ENCODE measurements at places on chromosomes 7 and 10.

DNA sequence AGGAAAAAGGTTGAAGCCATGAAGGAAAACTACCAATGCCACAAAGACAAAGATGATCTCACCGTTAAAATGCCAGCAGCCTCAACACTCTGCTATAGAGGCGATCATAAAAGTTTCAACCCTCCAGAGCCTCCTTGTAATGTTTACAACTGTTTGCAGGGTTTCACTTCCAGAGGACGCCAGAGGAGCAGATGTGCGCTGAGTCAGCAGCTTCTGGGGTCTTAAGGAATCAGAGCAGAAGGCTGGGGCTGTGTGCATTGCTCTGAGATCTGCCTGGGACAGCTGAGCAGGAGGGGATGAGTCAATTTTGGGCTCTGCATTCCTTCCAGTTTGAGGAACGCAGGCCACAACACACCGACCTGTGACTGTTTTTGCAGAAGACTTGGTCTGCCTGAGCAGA is 98.3 kb downstream of the TMEM130 start:
- no peak for DNase-seq

DNA sequence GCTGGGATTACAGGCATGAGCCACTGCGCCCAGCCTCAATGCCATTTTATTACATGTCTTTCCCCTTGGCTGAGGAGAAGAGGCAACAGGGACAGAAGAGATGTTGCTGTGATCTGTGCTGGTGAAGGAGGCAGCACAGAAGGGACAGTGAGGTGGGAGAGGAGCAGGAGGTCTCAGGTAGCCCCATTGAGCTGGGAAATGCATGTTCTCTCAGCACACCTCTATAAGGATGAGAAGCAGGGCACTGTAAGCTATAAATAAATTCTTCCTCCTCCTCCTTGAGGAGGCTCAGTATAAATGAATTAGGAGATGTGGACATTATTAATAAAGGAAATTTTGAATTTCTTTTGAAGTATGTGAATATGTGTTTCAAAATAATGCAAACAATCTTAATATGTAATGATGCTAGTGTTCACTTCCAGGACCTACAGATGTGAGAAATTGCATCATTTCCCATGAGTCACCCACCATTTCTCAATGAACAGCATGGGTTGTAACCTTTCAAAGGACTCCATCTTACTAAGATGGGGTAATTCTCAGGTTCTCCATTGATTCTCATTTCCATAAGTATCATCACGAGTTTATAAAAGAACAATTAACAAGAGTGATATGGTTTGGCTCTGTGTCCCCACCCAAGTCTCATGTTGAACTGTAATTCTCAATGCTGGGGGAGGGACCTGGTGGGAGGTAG is 88.9 kb upstream of the ODAD2 start:
- DNase-seq = no peak

DNA sequence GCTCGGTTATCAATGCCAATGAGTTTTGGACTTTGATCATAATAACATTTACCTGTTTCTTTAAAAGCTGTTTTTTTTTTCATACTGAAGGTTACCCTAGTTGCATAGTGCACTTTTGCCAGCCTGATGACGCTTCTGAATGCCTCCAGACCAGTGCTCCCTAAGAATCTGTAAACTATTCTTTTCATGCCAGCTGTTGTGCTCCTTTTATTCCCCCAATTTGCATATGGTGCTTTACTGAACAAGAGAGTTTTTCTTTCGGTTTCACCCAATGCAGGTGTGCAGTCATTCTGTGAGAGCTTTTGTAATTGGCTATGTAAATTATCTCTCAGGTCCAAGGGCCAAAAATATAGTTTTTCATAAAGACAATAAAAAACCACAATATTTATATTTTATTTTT is 48.1 kb upstream of the GLCCI1 start:
- DNase-seq = no peak

GRCh38 chr10:132452651-132453469 is 55.9 kb downstream of the PWWP2B start:
- DNase-seq = peak; percentile 98

- peak; percentile 11 for DNase-seq
These were observed 48.3 kb downstream of the SLC37A3 start for GRCh38 chr7:140350056-140350455.

DNA sequence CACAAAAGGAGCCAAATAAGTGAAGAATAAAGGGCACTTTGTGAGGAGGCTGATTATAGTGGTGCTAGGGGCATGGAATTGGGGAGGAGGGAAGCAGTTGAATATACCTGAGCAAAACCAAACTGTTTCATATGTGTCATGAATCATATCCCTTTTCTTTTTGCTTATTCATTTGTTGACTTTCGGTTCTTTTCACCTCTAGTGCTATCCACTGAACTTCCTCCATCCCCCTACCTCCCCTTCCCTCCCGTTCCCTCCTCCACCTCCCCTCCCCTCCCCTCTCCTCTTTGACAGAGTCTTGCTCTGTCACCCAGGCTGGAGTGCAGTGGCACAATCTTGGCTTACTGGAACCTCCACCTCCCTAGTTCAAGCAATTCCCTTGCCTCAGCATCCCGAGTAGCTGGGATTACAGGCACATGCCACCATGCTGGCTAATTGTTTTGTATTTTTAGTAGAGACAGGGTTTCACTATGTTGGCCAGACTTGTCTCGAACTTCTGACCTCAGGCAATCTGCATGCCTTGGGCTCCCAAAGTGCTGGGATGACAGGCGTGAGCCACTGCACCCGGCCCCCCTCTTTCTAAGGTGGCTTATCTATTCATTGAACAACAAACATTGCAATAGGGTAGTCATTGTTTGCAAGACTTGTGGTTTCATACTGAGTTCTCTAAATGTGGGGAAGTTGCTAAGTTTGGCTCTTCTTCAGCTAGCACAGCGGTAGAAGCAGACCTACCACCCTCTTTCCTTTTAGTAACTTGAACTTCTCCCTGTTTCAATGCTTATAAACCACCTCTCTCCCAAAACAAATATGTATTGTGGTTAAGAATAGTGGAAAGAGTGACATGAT is 150.4 kb upstream of the PRPS1L1 start:
- DNase-seq = peak; percentile 83

- peak; percentile 95 for DNase-seq
These were observed at the start of gene PDLIM1 for GRCh38 chr10:95290461-95291364. TSS of gene PDLIM1 (minus strand) at chr10:95291003. CDS start at chr10:95290915, 88 bp downstream.

GRCh38 chr7:5284304-5285281 is 1.9 kb downstream of the SLC29A4 start:
- no peak for DNase-seq

- peak; percentile 60 for DNase-seq
These were observed 87.8 kb upstream of the LRRC4 start for GRCh38 chr7:128119036-128119435.

DNA sequence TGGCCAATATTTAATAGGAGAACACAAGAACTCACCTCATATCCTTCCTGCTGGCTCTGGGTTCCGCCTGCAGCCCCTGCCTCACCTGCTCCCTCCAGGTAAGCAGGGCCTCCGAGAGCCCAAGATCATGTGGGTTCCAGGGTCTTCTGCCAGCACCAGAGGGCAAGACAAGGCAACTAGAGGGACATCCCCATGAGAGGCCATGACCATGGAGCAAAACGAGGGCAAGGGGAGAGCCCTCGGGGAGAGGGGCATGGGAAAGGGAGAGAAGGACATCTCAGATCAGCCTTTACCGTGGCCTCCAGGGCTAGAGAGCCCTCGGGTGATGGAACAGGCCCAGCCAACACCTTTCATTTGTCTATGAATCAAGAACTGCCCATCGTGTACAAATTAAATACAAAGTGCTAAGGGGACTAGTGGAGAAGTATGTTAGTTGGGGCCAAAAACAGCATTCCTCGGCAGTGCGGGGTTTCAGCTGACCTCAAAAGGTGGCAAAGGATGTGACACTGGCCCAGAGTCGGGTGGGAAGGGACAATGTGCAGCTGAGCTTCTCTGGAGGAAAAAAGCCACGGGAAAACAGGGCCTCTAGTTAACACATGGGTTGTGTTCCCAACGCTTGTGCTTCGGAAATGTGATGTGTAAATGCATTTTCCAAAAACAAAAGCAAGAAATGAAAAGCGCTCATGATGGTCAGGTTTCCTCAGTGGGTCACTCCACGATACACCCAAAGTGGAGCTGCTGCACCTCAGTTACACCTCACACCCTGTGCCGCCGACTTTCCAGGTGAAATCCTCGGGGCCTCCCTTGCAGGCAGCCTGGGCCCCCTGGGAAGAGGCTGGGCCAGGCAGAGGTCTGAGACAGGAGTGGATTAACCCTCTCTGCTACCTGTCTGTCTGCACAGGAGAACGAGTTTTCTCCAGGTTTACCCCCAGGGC is 2.0 kb downstream of the AOC1 start:
- no peak for DNase-seq

- peak; percentile 86 for DNase-seq
These were observed 4.6 kb downstream of the LFNG start for GRCh38 chr7:2523941-2524807.

- DNase-seq = no peak
These were observed 59.7 kb downstream of the COBL start for GRCh38 chr7:51256916-51257315.

GRCh38 chr10:30190577-30191552 is 131.5 kb upstream of the JCAD start:
- no peak for DNase-seq

Measured in spleen (tissue), 13 donors.